ENCODE measurements at places on chromosomes 5 and 9.
A peak's percentile ranks its signal among the peaks of the same experiment; 100 is the strongest.

- no peak for DNase-seq
Observed at GRCh38 chr5:116084287-116084691, 536 bp upstream of the COMMD10 start.

GRCh38 chr5:116908537-116908936 is 333.9 kb upstream of the SEMA6A start:
- no peak for DNase-seq

- DNase-seq, result no peak
Observed at GRCh38 chr9:89138463-89139390, 39.9 kb downstream of the SHC3 start.

- no peak for DNase-seq
Observed at GRCh38 chr5:100430268-100431195, 104.6 kb upstream of the FAM174A start.

GRCh38 chr5:69007163-69007562 is 86.7 kb upstream of the SLC30A5 start:
- DNase-seq, result no peak

DNA sequence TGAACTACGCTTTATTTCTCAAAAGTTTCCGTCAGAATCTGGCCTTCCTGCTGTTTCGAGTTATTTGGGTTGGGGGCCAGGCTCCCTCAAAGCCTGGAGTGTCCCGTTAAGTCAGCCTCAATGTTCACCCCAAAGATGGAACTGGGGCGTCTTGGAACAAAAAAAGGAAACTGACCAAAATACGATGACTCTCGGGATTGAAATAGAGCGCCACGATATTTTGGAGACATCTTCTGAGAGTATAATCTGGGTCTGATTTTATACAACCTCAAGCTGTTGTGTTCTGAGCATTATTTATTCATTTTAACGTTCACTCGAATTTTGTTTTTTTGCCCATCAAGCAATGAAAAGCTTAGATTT is 28.1 kb downstream of the TLX3 start:
- no peak for DNase-seq

DNA sequence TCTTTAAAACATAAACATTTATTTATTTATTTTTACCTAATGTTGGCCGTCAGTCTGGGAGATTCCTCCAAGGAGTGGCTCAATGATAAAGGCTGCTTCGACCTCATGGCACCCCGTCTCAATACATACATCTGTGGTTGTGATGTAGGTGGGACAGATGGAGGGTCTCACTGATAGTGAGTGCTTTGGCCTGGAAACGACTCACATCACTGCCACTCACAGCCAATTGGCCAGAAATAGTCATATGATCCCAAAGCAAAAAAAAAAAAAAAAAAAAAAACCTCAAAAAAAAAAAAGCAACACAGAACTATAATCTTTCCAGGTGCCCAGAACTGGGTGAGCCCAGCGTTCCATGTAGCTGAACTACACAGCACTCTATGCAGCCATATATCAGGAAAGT is 125.4 kb downstream of the PSAT1 start:
- no peak for DNase-seq

GRCh38 chr5:1639757-1640156 is 116.0 kb upstream of the LPCAT1 start:
- DNase-seq, result no peak

- no peak for DNase-seq
Observed at GRCh38 chr5:158174918-158175851, 316.2 kb upstream of the CLINT1 start.

GRCh38 chr5:98214240-98215051 is 559.0 kb upstream of the RGMB start:
- peak; percentile 91 for DNase-seq

- DNase-seq, result no peak
Observed at GRCh38 chr5:138985683-138986082, 110.5 kb upstream of the LRRTM2 start.

- DNase-seq, result peak; percentile 82
Observed at GRCh38 chr5:132094393-132095076, 20.9 kb downstream of the CSF2 start.

Data from skeletal muscle cell (primary cell).